ENCODE measurements at places on chromosomes 5 and 9.

GRCh38 chr5:30195036-30195435, 998.5 kb upstream of the CDH6 start:
- peak; percentile 95 for DNase-seq

DNA sequence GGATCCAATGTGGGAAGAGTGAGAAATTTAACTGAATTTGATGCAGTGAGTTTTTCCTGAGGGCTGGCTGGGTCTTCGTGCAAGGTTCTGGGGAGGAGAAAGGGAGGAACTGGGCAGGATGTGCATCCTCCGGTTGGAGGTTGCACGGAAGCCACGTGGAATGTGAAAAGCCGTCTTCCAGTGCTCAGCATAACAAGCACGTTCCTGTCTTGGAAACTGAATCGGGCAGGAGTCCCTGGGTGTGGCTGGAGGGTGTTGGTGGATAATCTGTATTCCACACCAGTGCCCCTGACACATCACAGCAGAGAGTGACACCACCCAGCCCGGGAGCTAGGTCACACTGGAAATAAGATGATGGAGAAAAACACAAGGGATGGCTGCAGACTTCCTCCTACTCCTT, 154.3 kb downstream of the C5orf15 start:
- DNase-seq, result no peak

DNA sequence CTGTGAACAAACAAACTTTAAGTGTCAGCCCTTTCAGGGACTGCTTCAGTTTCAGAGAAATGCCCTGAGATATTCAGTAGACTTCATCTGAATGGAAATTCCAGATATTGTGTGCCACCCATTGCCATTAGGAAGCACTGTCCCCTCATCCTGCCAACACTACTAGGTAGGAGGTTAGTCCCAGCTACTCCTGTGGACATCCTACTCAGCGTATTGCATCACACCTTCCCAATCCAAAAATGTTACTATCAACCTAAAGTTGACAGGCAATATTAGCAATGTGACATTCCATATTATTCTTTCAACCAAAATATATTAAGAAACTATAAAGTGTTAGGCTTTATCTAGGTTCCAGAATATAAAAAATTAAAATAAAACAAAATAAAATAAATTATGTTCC, 552.0 kb upstream of the ST8SIA4 start:
- no peak for DNase-seq

DNA sequence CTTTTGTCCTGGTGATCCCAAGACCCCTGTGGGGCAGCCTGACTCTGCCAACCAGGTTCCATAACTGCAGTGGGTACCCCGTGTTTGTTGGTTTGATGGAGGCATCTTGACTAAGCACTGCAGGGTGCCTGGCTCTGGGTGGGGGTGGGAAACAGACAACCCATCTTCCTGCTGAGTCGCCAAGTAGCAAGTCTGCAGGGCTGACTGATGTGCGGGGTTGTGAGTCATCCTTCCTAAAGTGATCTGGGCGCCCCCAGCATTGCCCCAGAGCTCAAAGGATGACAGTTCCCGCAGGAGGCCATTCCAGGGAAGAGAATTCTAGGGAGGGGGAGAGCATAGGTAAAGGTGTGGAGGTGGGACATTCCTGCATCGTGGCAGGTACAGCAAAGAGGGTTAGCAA, 23.5 kb downstream of the DAB2IP start:
- no peak for DNase-seq

DNA sequence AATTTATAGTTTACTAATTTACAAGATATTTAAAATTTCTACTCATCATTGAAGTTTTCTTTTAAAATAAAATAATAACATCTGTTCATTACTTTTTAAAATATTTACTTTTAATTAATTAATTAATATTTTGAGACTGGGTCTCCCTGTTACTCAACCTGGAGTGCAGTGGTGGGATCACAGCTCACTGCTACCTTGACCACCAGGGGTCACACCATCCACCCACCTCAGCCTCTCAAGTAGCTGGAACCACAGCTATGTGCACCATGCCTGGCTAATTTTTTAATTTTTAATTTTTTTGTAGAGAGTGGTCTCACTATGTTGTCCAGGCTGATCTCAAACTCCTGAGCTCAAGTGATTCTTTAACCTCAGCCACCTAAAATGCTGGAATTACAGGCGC, 1013.6 kb downstream of the CDH9 start:
- peak; percentile 52 for DNase-seq

Data from DMS53 (cell line).